ENCODE measurements at places on chromosomes 2 and 18. TPM values are rescaled to one million over a fixed set of nuclear protein-coding genes. Genes with fewer than 3 reads are reported as not detected.

The ELOA2 gene
- total RNA-seq = not detected

DNA sequence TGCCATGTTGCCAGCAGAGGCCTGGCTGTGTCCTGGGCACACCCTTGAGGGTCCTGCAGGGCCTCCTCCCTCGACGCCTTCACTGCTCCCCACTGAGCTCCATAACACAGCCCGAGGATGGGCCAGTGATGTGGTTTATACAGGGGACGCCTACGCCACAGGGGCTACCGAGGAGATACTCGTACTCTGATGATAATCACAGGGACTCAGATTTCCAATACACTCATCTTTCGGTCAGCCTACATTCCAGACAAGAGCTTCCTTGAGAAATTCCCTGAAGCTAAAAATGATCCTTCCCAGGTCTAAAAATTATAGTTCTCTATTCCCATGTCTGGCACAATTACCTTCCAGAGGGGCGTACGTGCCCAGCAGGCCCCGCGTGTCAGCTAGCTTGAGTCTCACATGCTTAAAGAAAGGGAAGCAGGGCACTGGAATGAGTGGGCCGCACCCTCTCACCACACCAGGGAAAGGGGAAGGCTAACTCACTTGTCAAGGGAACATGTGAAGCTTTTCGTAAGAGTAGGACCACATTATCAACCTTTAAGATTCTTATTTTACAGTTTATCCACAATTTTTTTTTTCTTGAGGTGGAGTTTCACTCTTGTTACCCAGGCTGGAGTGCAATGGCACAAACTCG, 159.5 kb upstream of the NDUFV2 start:
- no peak overlapping the region for H3K27ac ChIP-seq
- H3K27me3 ChIP-seq = no peaks in the 10 kb centered on the region
- no peak for DNase-seq
- peaks cover 15% of the 10 kb centered on the region for H3K4me1 ChIP-seq
- no peaks in the 10 kb centered on the region for H3K36me3 ChIP-seq

DNA sequence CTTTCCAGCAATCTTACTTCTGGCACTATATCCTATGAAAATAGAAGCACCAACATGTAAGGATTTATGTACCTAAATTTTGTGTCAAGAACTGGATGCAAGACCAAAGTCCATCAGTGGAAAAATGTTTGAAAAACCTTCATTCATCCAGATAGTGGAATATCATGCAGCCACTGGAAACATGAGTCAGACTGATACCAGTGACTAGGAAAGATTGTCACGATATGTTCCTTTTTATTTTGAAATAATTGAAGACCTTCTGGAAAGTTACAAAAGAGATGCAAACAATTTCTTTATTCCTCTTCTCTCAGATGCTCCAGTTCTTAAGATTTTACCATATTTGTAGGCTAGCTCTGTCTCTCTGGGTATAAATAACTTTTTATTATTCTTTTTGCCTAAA, 40.5 kb upstream of the IL1R2 start:
- no peak overlapping the region for H3K27ac ChIP-seq
- H3K4me3 ChIP-seq = no peak overlapping the region
- H3K27me3 ChIP-seq = no peaks in the 10 kb centered on the region
- no peak for DNase-seq
- no peaks in the 10 kb centered on the region for H3K36me3 ChIP-seq

The KANSL1L gene
- total RNA-seq = 30.9 TPM

DNA sequence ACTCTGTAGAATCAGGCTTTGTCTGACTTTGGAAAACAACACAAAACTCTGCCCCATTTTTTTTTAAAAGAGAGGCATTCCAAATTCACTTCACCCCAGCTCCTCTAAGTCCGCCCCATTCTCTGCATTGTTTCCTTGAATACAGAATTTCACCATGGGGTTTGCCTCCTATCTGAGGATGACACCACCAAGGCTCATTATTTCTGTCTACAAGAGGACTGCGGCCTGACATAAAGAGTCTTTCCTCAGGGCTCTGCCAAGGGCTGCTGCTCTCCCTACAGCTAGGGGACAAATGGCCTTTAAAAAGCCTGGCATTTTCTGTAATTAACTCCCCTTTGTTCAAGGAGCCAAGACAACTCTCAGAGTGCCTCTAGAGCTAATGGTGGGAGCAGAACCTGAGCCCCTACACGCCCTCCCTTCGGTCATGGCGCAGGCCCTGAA, 4.6 kb downstream of the CHST10 start:
- H3K4me1 ChIP-seq = peaks cover 4% of the 10 kb centered on the region
- no peak overlapping the region for H3K27ac ChIP-seq
- no peak for DNase-seq
- H3K36me3 ChIP-seq = no peaks in the 10 kb centered on the region
- no peaks in the 10 kb centered on the region for H3K27me3 ChIP-seq

GRCh38 chr2:41393621-41394020, 654.2 kb upstream of the PKDCC start:
- no peaks in the 10 kb centered on the region for H3K4me1 ChIP-seq
- no peak for DNase-seq
- H3K4me3 ChIP-seq = no peak overlapping the region
- no peaks in the 10 kb centered on the region for H3K36me3 ChIP-seq

- peaks cover 24% of the 10 kb centered on the region for H3K36me3 ChIP-seq
- no peak overlapping the region for H3K27ac ChIP-seq
- H3K4me1 ChIP-seq = peaks cover 12% of the 10 kb centered on the region
- DNase-seq = no peak
Observed at GRCh38 chr2:238063414-238064189, 2.8 kb downstream of the SCLY start.

The RGPD4 gene
- 0.19 TPM for total RNA-seq

- H3K36me3 ChIP-seq = no peaks in the 10 kb centered on the region
- no peaks in the 10 kb centered on the region for H3K4me1 ChIP-seq
- H3K27me3 ChIP-seq = no peaks in the 10 kb centered on the region
- peak; percentile 87 for DNase-seq
Observed at GRCh38 chr2:69724540-69725159, 17.3 kb upstream of the ANXA4 start.

- H3K27ac ChIP-seq = no peak overlapping the region
- no peak overlapping the region for H3K4me3 ChIP-seq
- no peaks in the 10 kb centered on the region for H3K36me3 ChIP-seq
Observed at GRCh38 chr2:99509387-99509786, 19.6 kb upstream of the REV1 start.

DNA sequence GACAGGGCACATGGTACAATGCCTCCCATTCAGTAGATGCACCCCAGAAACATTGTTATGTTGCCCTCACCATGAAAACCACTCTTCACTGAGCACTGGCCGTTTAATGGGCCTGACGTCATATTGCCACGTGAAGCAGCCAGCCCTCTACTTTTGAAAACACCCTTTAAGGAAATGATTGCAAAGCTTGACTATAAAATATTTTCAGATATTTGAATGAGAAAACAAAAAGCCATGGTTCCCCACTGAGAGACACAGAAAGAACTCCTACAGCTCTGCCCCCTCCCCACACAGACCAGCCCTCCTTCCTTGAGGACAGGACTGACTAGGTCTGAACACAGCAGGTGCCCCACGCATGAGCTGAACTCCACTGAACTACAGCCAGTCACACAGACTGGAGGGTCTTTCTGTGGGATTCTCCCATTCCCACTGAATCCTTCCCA, 349.1 kb downstream of the ANAPC1 start:
- no peaks in the 10 kb centered on the region for H3K27me3 ChIP-seq
- H3K27ac ChIP-seq = no peak overlapping the region
- H3K36me3 ChIP-seq = no peaks in the 10 kb centered on the region
- DNase-seq = no peak

The ZNF142 gene
- total RNA-seq = 5.1 TPM

The SAG gene
- total RNA-seq = 0.61 TPM

DNA sequence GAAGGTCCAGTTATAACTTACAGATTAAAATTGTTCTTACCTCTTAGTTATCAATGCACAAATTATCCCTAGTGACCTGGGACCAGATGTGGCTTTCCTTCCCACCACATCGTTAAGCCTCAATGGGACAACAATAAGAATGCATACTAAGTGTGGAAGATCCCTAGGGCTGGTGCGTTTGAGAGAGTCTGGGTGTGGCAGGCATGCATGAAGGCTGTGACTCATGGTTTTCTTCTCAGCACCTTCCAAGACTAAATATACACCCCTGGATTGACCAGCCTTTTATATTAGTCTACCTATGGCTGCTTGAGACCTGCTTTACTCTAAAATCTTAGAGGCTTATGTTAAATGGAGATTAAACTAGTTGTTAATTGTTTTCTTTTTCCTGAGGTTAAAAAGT, 261.7 kb upstream of the SLC14A2 start:
- H3K27ac ChIP-seq = no peak overlapping the region
- DNase-seq = no peak
- H3K4me1 ChIP-seq = no peaks in the 10 kb centered on the region
- no peaks in the 10 kb centered on the region for H3K36me3 ChIP-seq
- no peaks in the 10 kb centered on the region for H3K27me3 ChIP-seq
- no peak overlapping the region for H3K4me3 ChIP-seq

The LBX2 gene
- 0.09 TPM for total RNA-seq

The LYG2 gene
- total RNA-seq = not detected

GRCh38 chr2:103268841-103269498, 507.1 kb downstream of the TMEM182 start:
- H3K4me3 ChIP-seq = no peak overlapping the region
- no peak for DNase-seq
- H3K4me1 ChIP-seq = no peaks in the 10 kb centered on the region

The MDH1B gene
- total RNA-seq = 1.2 TPM
